ENCODE measurements at places on chromosomes 2 and 18.

GRCh38 chr2:101725515-101726192 is 28.1 kb downstream of the MAP4K4 start:
- peak; percentile 46 for DNase-seq

DNA sequence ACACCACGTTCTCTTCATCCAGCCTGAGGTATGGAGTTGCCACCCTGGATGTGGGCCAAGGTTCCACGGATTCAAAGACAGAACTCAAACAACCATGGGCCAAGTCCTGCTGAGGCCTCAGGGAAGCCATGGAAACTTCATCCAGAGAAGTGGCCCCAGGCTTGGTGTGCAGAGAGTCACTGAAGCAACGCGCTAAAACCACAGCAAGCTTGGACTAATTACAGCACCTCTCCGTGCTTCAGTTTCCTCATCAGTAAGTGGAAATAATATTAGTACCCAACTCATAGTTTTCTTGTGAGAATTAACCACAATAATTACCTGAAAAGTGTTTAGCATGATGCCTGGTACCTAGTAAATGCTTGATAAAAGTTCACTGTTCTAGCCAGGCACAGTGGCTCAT is 19.2 kb upstream of the AP1S3 start:
- no peak for DNase-seq

- no peak for DNase-seq
These were observed 17.8 kb downstream of the SERPINB13 start for GRCh38 chr18:63604791-63605567.

DNA sequence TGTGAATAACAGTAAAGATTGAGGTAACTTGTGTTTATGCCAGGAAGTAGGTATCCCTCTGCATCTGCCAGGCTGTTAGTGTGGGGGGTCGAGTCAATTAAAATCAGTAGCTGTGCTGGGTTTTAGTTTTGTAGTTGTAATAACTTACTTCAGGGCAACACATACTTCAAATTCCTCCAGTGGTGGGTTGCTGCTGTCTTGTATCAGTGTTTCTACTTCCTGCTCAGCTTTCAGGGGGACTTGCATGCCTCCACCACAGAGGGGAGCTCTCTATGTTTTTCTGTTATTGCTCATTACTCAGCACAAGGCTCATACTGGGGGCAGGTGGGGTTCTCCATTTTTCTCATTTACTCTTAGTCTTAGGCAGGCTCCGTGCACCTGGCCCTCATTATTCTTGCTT is 136.8 kb downstream of the CAPN13 start:
- no peak for DNase-seq

GRCh38 chr2:214481204-214481603 is 70.3 kb downstream of the VWC2L start:
- no peak for DNase-seq

DNA sequence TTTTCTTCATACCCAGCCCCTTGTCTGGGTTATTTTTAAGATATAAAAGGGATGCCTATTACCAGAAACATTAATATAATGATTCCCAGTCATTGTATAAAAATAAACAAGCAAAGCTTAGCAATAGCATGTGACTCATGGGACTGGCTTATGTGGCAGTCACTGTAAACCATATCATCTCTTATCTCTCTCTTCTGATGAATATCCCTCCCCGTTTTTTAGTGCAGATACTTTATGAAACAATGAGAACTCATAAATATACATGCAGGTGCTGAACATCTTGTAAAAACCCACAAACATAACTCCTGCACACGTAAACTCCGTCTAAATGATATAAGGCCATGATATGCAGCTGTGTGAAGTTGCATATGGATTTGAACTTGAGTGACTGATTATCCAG is 154.9 kb downstream of the MGAT5 start:
- no peak for DNase-seq

DNA sequence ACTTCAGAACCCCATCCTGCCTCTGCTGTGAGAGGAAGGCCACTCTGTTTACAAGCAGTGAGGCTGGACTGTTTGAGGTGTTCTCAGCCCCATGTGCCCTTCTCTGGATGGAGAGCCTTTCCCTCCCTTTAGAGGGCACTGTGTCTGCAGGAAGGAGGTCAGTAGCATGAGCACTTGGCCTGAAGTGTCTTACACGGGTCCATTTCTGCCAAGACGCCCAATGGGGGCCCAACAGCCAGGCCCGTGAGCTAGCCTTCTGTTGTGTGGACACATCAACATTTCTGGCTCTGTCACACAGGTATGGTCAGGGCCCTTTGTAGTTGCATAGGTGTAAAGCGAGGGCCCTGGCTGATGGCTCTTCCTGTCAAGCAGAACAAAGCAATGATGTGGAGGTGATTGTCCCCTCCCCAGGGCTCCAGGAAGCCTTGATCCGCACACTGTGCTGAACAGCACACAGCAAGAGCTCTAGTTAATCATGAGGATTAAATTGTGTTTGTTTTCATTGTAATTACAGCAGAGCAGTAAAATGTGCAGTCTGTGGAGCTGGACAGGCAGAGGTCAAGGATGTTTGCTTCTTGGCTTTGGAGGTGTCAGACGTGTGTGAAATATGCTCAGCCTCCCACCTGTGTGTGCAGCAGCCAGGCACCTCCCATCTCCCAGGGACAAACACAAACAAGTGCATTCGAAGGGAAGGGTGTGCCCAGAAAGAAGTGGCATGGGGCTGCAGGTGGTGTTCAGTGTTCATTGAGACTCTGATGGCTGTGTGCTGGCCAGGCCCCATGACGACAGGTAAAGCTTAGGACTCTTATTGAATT is 132.1 kb downstream of the SH3RF3 start:
- no peak for DNase-seq

DNA sequence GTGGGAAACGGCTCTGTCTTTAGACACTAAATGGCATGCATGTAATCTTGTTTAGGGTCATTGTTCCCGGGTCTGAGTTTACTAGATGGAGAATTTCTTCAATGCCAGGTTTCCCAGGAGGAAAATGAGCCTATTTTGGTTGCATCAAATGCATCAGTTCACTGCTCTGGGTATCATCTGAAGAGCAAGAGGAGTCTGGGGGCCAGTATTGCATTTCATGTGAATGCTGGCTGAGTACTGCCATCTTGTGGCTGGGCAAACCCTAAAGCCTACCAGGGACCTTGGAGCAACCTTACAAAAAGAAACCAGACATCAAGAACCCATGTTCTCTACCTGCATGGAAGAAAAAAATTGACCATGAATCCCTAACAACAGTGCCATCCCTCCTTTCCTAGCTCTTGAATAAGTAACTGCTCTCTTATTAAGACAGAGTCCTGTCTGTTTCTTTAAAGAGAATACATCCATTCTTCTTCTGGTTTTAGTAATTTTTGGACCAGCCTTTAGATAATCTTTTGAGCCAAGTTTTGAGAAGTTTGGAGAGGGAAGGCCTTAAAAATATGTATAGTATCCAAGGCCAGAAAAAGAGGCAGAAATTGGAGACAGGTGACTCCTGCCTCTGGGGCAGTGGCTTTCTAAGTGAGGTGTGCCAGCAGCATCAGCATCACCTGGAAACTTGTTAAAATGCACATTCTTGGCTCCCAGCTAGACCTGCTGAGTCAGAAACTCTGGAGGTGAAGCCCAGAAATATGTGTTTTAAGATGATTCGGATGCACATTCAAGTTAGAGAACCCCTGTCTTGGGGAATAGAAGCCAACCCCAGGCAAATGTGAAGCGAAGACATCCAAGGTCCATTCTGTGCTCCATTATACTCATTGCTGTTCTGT is 261.0 kb upstream of the CXCR4 start:
- peak; percentile 83 for DNase-seq

- DNase-seq = no peak
These were observed 1.5 kb downstream of the MFSD6 start for GRCh38 chr2:190409616-190410015.

DNA sequence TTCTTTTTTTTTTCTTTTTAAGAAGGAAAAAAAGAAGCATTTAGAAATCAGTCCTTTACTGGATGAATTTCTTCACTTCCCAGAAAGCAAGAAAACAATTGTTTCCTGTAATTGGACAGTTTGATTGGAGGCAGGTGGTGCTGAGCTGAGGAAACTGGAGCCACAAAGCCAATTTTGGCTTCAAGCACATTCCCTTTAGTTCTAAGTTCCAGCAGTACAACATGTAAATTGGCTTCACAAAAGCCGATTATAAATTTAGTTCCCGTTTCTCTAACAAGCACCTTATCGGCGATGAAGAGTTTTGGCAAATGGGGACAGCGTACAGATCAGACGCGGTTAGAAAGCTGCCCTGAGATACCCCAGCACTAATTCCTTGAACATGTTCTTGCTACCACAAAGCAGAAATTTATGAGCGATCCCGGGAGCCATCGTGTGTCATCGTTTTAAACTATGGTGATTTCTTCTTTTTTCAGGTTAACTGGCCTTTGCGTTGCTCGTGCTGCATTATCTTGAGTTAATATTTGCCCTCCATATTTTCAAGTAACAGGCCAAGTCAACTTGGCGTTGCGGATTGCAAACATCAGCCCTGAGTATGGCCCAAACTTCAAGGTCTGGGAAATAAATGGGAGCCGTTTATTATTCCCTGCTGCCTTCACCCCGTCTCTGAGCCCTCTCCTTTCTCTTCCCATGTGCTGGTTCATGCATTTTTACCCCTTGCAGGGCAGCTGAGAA is 190.4 kb upstream of the ID2 start:
- DNase-seq = no peak

DNA sequence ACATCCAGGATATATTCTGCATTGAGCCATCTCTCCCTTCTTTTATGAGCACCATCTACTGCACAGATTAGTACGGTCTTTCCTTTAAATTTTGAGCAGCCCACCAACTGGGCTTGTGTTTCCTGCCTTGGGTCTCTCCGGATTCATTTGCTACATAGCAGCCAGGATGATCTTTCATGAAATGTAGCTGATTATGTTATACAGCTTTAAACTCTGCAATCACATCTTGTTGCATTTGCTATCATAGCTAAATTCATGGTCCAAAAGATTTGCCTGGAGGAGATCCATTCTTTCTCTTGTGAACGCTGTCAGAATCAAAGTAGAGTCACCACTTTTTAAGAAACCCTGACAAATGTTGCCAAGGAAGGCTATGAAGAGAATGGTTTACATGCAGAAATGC is 215.1 kb upstream of the LRRTM4 start:
- DNase-seq = no peak

- DNase-seq = no peak
These were observed 20.6 kb downstream of the MBD2 start for GRCh38 chr18:54203914-54204313.

- DNase-seq = peak; percentile 79
These were observed 39.0 kb downstream of the COA5 start for GRCh38 chr2:98569197-98569793.

DNA sequence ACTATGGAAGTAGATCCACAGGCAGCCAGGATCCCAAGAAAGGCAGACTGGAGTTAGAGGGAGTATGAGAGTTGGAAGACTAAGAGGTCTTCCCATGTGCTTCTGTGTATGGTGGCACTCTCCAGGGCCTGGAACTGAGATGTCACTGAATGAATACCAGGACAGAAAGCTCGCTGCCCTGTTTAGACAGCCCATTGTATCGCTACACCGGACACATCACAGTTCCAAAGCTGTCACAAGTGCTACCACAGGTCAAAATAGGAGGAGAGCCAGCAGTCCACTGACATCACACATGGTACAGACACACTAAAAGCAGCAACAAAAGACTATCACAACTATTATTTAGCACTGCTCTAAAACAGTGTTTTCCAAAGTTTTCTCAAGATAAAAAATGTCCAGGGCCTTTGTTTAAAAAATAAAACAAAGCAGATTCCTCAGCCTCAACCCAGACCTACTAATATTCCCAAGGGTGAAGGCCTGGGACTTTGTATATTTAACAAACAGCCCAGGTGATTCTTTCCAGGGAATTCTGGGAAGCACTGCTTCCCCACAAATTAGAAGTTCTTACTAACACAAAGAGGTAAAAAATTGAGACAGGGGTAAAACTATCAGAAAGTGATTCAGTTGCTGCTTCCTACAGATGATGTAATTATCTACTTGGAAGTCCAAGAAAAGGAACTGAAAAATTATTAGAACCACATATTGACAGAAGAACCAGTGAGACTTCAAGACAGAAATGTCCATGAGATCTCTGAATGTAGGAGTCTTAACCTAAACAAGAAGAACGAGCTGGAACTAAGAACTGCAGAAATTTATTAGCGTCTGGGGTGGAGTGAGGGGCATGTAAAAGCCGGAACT is 116.0 kb downstream of the DTNB start:
- DNase-seq = no peak

DNA sequence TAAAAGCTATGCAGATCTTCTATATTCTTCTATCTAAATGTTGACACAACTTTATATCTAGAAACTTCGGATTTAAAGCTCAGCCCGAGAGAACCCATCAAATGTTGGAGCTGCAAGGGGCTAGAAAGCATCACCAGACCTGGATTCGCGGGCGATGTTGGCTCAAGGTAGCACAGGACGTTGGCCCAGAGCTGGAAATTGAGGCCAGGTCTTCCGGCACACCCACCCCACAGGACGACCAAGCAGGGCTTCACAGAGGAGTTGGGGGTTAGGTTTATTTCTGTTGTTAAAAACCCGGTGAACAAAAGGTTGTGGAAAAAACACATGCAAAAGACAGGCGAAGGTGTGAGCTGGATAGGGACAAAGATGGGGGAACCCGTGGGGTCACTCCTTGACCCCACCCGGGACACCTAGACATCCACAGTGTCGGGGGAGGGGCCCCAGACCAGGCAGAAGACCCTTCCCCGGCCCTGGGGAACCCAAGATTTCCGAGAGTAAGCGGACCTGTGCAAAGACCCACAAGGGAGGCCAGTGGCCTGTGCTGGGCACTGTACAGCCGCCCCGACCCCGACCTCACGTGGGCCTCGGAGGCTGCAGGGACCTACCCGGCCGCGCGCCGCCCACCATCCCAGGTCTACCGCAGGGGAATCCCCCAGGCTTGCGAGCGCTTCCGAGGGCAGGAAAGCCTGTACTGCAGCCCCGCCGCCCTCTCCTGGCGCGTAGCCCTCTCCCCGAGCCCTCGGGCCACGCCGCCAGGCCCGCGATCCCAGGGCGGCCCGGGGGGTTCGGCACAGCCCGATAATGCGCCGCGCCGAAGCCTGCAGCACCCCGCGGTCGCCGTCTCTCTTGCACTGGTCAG is 1.8 kb upstream of the AGBL5 start:
- DNase-seq = peak; percentile 59

GRCh38 chr2:55883829-55884228 is 39.8 kb downstream of the EFEMP1 start:
- DNase-seq = no peak

GRCh38 chr2:195304310-195304709 is 352.7 kb upstream of the SLC39A10 start:
- no peak for DNase-seq

GRCh38 chr2:180583441-180584140 is 396.8 kb upstream of the UBE2E3 start:
- no peak for DNase-seq

GRCh38 chr18:62663731-62664336 is 51.5 kb upstream of the PHLPP1 start:
- no peak for DNase-seq

GRCh38 chr2:159298967-159299366 is 12.5 kb upstream of the WDSUB1 start:
- no peak for DNase-seq

All from CD4-positive, alpha-beta T cell treated with Interleukin-6 for 4 hours (primary cell).